ENCODE measurements at places on chromosomes 4 and X.

- peak; percentile 18 for DNase-seq
Measured at GRCh38 chrX:24676403-24677024, 17.2 kb upstream of the POLA1 start.

GRCh38 chr4:105858466-105859040, 36.7 kb upstream of the NPNT start:
- DNase-seq = no peak

DNA sequence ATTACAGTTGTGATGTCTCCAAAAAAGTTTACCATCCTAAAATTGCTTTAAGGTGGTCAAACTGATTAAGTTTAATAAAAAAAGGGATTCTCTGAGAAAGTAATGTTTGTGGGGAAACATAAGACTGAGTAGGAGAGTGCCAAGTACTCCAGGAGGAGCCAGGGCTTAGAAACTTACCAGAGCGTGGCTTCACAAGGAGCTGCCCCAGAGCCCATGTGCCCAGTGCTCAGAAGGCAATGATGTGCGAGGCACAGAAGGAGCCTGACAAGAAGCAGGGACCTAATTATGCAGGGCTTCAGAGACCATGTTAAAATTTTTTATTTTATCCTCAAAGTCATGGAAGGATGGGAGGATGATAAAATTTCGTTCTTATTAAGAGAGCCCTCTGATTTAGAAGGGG, 204.2 kb downstream of the PALLD start:
- DNase-seq = no peak

DNA sequence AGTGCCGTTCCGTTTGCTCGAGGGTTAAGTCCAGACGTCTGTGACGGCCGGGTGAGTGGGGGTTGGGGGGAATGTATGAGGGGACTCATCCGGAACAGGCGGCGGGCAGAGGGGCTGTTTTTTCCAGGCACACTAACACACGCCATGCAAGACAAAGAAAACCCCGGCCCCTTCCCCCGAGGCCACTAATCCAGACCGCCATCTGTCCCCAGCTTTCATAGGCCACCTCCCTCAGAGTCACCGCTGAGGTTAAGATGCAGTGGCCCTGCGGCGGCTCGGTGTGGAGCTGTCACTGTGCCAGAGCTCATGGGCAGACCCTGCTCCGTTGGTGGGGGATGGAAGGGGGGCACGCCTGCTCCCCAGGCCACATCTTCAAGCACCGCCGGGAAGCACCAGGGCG, 34.1 kb downstream of the SORCS2 start:
- DNase-seq = peak; percentile 36

DNA sequence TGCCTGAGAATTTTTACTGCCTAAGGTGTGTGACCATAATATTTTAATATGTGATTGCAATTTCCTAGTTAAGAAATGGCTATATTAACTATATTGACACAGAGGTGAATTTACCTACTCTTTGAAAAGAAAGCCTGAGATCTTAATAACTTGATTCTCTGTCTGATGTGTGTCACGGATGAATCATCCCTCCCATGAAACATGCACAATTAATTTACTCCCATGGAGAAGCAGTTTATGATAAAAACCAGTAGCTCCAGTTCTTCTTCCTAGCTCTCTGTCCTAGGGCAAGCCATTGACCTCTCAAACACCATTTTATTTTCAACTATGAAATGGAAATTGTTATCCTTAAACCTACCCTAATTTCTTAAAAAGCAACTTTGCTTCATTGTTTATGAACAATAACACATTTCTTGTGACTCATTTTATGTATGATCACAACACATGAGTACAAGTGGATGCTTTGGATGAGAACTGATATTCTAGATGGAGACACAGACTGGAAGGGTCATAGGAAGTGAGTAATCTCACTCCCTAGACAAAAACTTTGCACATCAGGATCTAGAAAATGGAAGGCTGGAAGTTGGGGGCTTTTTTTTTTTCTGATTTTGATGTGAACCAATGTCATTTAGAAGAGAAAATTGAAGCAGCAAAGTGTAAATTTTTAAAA, 438.3 kb downstream of the GPAT3 start:
- no peak for DNase-seq

DNA sequence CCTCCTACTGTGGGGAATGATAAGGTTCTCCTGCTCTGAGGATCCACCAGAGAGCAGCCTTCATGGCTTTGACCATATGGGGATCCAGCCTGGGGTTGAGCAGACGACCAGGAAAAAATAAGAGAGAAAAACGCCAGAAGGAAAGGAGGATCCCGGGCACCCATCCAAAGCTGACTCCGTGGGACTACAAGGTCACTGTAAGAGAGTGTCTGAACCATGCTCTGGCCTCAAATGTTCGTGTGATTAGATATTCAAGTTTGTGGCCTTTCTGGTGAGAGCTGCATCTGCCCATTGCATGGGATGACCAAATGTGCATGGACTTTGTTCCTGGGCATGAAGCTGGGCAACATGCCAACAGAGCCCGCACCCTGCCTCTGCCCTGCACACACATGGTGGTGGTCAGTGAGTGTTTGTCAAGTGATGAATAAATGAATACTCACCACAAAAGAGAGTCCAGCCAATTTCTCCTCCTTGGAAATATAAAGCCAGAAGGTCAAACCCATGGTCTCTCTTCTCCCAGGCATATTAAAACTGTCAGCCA, 346.0 kb upstream of the GATB start:
- no peak for DNase-seq

GRCh38 chrX:41689711-41690110, 938 bp downstream of the GPR34 start:
- no peak for DNase-seq

- no peak for DNase-seq
Measured at GRCh38 chr4:95508421-95508820, 40.4 kb downstream of the UNC5C start.

DNA sequence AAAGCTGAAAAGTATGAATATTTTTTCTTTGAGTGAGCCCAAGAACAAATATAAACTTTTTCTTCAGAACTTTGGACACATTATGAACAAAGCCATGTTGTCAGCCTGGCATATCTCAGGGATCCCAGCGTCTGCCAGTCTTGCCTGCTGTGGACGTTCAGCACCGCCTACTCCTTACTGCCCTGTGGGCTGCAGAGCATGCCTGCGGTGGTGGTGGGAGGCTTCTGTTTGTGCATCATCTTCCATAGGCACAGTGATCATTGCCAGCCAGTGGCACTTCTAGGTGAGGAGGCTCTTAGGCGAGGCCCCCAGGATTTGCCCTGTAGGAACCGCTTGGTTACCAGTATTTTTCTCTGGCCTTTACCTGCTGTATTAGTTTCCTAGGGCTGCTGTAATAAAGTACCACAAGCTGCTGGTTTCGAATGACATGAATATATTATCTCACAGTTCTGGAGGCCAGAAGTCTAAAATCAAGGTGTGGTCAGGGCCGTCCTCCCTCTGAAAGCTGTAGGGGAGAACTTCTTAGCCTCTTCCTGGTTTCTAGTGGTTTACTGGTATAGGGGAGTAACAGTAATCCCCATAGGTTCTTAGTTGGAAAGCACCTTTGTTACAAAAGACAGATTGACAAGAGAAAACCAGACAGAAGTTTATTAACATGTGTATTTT, 15.4 kb downstream of the ANXA3 start:
- no peak for DNase-seq

DNA sequence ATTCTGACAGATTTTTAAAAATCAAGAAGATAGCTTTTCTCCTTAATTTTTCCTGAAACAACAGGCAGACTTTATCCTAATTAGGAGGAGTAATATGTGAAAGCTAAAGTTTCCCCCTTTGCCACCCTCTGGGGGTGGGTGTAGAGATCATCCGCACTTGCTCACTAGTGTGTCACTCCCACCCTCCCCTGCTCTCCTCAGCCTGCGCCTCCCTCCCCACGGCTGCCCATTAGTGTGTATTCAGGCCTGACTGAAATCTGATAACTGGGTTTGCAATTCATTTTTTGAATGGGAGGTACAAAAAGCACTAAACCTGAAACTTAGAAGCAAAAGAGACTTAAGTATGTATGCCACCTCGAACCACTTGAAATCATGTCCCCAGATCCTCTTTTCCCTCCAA, 110.4 kb upstream of the TRIM2 start:
- no peak for DNase-seq

DNA sequence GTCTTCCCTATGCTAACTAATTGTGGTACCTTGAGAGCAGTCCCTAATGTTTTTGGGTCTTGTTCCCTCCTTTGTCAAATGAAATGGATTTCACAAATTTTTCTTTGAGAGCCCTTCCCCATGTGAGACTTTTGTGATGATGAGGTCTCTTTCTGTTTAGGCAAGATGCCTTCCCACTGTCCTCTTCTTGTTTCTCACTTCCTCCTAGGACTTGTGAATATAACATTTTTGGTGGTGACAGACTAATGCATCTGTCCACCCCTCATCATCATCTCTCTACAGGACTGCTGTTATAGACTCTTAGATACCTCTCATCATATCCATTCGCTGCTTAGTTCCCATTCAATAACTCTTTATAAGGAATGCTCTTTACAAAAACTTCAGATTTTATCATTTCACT, 8.7 kb upstream of the ANK2 start:
- no peak for DNase-seq

GRCh38 chr4:91961504-91961903, 342.3 kb upstream of the GRID2 start:
- no peak for DNase-seq

DNA sequence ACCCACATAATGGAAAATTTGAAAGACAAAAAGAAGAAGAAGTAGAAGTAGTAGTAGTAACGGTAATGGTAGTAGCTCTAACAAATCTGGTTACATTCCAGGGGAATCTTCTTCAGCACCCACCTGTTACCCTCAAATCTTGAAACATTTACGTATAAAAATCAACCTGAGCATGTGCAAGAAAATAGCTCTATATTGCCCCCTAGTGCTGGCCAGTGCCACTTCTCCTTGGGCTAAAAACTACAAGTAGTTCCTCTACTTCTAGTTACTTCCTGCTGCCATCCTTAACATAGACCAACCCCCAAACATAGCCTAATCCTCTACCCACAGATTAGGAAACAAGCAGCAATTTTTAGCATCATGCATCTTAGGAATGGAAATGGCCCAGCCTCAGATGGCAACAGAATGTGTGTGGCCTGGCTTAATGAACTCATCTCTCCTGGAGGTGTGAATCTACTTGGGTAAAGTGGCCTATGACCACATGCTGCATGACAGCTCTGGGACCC, 3.1 kb downstream of the PDGFC start:
- DNase-seq = peak; percentile 73

GRCh38 chr4:13329963-13330362, 154.2 kb downstream of the RAB28 start:
- DNase-seq = no peak

DNA sequence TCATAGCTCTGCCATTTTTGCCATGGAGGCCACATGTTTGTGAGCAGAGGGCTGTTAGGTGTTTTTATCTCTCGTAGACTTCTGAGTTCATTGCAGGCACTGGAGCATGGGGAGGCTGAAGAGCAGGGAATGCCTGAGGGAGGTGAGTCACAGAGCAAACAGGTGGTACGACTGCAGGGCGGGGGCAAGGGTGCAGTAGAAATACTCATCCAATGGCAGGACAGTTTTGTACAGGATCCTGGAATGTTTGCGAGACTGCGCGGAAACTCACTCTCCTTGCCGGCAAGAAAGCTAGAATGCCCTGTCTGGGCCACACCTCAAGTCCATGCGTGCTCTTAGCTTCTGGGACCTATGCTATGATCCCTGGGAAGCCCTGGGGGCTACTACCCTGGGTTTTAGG, 20.0 kb upstream of the VCX2 start:
- DNase-seq = no peak

Data from nephron progenitor cell (in vitro differentiated cells).